ENCODE measurements at places on chromosomes 5 and 9.

GRCh38 chr9:87836951-87837705 lies 45.5 kb upstream of the SPATA31E1 start:
- peak; percentile 53 for DNase-seq

GRCh38 chr9:21331676-21332402 lies 3.4 kb downstream of the KLHL9 start:
- DNase-seq: peak; percentile 40

DNA sequence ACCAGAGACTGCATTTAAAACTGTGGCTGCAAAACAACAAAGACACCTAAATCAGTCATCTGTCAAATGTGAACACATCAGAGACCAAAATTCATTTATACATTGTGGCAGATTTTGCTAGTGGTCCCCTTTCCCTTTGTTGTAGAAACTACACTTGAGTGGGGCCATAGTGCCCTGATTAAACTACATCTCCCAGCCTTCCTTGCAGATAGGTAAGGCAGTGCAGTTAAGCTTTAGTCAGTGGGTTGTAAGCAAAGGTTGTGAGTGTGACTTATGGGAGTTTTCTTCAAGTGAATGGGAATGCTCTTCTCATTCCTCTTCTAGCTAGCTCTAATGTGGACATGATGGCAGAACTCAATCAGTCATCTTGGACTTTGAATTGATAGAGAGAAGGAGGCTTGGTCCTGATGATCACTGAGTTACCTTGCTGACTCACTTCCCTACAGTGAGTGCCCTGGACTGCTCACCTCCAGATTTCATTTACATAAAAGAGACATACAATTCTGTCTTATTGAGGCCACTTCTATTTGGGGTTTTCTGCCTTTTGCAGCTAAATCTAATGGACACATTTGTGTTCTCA lies 35.2 kb upstream of the SPARC start:
- DNase-seq: no peak

- DNase-seq: peak; percentile 71
Measured at GRCh38 chr9:132169672-132170392, 8.0 kb downstream of the NTNG2 start.

- peak; percentile 55 for DNase-seq
Measured at GRCh38 chr9:108290839-108291585, 564.8 kb downstream of the ACTL7B start.

DNA sequence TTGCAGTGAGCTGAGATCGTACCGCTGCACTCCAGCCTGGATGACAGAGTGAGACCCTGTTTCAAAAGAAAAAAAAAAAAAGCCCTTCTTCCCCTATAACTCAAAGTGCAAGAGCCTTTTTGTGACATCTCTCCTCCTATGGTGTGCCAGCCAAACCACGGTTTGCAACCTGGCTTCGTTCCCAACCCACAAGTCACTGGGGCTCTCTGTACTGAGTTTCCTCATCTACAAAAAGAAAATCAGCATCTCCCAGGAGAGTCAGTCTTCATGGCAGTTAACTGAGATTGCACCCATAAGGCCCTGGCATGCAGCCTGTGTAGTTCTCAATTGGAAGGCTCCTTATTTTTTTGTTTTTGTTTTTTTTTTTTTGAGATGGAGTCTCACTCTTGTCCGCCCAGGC lies 14.8 kb downstream of the ODF2 start:
- DNase-seq: peak; percentile 62

DNA sequence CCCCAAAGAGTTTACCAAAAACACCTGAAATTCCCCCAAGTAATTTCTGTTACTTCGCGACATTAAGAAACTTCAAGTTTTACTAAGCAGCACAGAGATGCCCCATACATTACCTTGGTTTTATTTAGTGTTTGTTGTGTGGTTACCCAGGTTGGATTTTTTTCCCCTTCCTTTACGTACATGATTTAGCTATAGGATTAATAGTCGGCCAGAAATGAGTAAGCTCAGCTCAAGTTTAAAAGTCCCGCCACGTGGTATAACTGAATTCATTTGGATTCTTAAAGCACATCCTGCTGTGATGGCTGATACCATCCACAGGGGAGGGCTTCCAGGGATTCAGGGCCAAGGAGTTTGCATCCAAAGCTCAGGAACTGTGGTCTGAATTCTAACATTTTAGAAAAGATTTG lies 75.9 kb downstream of the DAP start:
- DNase-seq: no peak

- peak; percentile 92 for DNase-seq
Measured at GRCh38 chr5:5419291-5420210, 2.9 kb upstream of the ICE1 start.

GRCh38 chr9:113649054-113649453 lies 185.5 kb downstream of the RGS3 start:
- peak; percentile 67 for DNase-seq

DNA sequence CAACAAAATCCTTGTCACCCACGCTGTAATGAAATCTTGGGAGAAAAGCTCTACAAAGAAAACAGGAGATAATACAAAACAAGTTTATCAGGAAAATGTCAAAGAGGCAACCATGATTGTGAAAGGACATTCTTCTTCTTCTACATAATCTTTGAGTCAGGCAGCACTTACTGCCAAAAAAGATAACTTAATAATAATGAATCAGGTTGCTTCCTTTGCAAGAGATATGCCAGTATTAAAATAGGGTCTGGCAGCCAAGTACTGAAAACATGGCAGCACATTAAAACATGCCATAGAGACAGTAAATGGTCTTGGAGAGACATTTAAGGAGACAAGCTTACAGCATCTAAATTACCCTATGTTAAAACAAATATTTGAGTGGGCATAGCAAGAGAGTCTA lies 1573.4 kb downstream of the EFNA5 start:
- DNase-seq: peak; percentile 13

GRCh38 chr9:99606296-99606695 lies 215.4 kb upstream of the NR4A3 start:
- DNase-seq: no peak

DNA sequence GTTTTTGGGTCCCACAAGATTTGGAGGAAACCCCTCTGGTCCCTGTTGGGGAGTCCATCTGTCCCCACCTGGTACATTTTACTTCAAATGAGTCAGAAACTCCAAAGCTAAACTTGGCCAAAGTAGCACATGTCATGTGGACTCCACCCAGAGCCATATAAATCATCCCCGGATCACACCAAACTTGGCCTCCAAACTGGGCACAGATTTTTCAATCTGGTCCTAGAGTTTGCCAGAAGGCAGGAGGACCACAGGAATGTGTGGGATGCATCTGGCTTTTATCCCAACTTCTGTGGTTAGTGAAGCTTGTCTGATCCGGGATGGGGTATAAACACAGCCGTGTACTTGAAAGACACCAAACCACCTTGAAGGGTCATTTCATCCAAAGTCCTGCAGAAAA lies 66.3 kb downstream of the MAT2B start:
- DNase-seq: peak; percentile 77

DNA sequence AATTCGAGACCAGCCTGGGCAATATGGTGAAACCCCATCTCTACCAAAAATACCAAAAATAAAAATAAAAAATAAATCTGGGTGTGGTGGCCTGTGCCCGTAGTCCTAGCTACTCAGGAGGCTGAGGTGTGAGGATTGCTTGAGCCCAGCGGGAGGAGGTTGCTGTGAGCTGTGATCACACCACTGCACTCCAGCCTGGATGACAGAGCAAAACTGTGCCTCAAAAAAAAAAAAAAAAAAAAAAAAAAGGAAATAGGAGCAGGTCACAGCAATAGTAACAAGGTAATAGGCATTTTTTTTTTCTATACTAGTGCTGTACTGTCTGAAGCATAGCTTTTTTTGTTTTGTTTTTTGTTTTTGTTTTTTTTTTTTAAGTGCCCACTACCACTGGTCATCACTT lies 5.8 kb downstream of the LRRC70 start:
- no peak for DNase-seq

- DNase-seq: no peak
Measured at GRCh38 chr5:122612901-122613300, 162.0 kb upstream of the SNX2 start.

GRCh38 chr5:137833463-137833862 lies 34.2 kb upstream of the MYOT start:
- DNase-seq: peak; percentile 70

GRCh38 chr9:26210338-26210851 lies 532.2 kb upstream of the TUSC1 start:
- DNase-seq: peak; percentile 61

- DNase-seq: no peak
Measured at GRCh38 chr5:140563596-140563995, 802 bp downstream of the APBB3 start.

DNA sequence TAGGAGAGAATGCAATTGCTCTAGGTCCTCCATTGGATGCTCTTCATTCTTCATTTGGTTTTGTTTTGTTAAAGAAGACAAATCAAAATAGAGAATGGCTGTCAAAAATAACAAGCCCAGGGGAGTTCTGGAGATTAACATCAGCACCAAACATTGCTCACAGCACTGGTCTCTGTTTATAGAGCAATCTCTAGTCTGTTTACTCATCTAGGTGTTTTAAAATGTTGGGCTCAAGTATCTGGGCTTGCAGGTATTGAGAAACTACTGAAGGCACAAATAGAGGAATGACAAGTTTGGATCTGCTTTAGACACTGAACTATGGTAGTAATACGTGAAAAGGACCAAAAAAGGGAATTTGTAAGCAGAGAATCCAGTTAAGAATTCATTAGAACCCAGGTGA lies 77.0 kb upstream of the TMC1 start:
- no peak for DNase-seq

DNA sequence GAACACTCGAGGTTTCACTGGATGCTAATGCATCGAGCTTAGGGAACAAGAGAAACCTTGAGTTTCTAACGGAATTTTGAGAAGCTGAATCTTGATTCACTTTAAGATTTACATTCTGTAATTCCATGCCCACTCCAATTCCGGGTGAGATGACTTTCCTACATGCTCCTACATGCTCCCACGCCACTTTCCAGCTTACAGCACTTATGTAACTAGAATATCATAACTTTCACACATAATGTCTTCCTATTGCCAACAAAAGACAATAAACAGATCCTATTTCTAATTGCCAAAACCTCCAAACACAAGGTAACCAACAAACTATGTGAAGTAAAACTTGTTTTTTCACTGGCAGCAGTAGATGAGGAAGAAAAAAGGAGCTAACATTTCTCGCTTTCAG lies 72.9 kb downstream of the ECPAS start:
- DNase-seq: no peak

- DNase-seq: no peak
Measured at GRCh38 chr5:41290810-41291209, 77.5 kb upstream of the C6 start.

- no peak for DNase-seq
Measured at GRCh38 chr5:42870882-42871418, 59.3 kb upstream of the SELENOP start.

- no peak for DNase-seq
Measured at GRCh38 chr5:31942546-31942945, 231.6 kb downstream of the GOLPH3 start.

- no peak for DNase-seq
Measured at GRCh38 chr5:10768328-10768899, 7.4 kb upstream of the DAP start.

DNA sequence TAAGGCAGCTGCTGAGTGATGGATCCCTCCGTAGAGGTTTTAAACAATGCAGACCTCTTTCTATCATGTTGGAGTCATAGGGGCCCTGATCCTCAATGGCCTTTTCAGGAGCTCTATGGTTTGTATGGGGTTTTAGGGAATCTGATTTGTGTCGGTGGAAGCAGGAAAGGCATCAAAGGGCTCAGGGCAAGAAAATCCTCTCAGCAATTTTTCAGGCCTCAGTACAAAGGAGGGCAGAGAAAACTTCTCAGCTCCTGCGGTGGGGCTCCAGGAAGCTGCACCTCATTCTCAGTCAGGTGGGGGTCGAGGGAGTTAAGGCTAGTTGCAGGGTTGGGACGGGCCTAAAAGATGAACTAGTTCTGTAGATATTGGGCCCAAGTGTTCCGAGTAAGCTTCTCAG lies 35.0 kb downstream of the GLRA1 start:
- DNase-seq: no peak

- no peak for DNase-seq
Measured at GRCh38 chr9:28810388-28811075, 1237.3 kb upstream of the C9orf72 start.

- DNase-seq: no peak
Measured at GRCh38 chr5:170315154-170315553, 17.6 kb upstream of the LCP2 start.

GRCh38 chr9:113892861-113893491 lies 16.9 kb downstream of the ZNF618 start:
- DNase-seq: no peak

DNA sequence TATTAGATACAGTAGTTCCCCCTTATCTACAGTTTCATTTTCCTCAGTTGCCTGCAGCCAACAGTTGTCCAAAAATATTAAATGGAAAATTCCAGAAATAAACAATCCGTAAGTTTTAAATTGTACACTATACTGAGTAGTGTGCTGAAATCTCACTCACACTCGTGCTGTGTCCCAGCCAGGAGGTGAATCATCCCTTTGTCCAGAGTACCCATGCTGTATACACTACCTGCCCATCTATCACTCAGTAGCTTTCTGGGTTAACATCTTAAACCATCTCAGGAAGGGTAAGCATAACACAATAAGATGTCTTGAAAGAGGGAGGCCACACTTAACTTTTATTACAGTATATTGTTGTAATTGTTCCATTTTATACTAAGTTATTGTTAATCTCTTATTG lies 31.7 kb upstream of the DNAH5 start:
- no peak for DNase-seq

GRCh38 chr5:56589481-56589860 lies 225.9 kb upstream of the MAP3K1 start:
- DNase-seq: no peak

DNA sequence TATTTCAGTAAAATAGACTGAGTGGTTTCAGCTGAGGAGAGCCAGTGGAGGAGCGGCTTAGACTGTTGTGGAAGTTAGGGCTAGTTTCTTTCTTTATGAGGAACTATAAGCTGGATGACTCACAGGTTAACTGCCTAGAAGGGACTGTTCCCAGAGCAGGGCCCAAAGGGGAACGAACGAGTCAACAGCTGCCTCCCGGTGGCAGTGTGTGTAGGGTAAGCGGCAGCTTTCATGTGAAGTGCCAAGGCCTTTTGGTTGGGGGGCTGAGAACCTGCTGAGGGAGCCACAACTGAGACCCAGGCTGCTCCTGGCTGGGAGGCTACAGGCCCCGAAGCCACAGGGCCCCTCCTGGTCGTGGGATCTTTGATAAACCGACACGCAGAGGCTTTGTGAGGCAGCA lies 7.0 kb downstream of the SQSTM1 start:
- peak; percentile 77 for DNase-seq

Data from GM23248 (cell line).